ENCODE measurements at places on chromosomes 7 and 10.

- peaks cover 14% of the 10 kb centered on the region for H3K4me1 ChIP-seq
- peaks cover 32% of the 10 kb centered on the region for H3K27me3 ChIP-seq
- no peak overlapping the region for H3K4me3 ChIP-seq
- H3K36me3 ChIP-seq: peaks cover 6% of the 10 kb centered on the region
- H3K27ac ChIP-seq: no peak overlapping the region
Observed at GRCh38 chr10:91381257-91381891, 28.8 kb upstream of the HECTD2 start.

GRCh38 chr10:62980687-62981086 is 152.4 kb upstream of the NRBF2 start:
- no peak overlapping the region for H3K4me3 ChIP-seq
- peaks cover 11% of the 10 kb centered on the region for H3K27me3 ChIP-seq
- H3K27ac ChIP-seq: no peak overlapping the region
- peaks cover 26% of the 10 kb centered on the region for H3K4me1 ChIP-seq

DNA sequence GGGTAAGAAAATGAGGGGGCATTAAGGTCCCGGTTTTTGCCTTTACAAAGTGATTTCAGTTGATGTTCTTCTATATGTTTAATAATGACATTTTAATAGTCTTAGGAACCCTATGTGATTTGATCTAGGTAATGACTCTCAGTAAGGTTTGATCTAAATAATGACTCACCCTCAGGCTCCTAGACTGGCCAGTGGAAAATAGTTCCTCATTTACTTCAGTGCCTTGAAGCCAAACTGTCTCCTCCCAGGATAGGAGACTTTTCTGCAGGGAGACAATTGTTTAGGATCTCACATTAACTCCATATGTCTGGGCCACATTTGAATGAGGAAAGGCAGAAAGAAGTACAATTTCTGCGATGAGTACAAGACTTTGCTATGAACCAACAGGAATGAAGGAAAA is 1331.9 kb downstream of the XPNPEP1 start:
- DNase-seq: no peak
- no peak overlapping the region for H3K4me3 ChIP-seq
- H3K27me3 ChIP-seq: no peaks in the 10 kb centered on the region
- H3K4me1 ChIP-seq: no peaks in the 10 kb centered on the region
- no peak overlapping the region for H3K27ac ChIP-seq

DNA sequence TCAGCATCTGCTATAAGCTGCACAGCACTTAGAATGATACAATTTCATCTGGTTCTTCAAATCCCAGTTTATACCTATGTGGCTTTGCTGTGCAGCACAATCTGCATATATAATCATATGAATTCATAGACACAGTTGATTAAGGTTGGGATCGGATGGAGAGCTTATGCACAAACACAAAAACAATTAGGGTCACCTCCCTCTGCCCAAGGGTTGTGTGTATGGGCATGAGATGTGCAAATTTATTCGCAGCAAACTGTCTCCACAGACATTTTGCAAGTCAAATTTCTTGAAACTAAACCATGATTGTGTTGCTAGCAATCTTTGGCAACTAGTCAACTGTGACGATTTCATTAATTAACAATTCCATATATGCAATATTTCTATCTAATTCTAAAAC is 955.7 kb downstream of the SORCS3 start:
- no peaks in the 10 kb centered on the region for H3K36me3 ChIP-seq
- H3K4me1 ChIP-seq: no peaks in the 10 kb centered on the region
- H3K27me3 ChIP-seq: no peaks in the 10 kb centered on the region
- H3K27ac ChIP-seq: no peak overlapping the region

- DNase-seq: no peak
- H3K4me1 ChIP-seq: no peaks in the 10 kb centered on the region
- H3K27me3 ChIP-seq: peaks cover 19% of the 10 kb centered on the region
- no peak overlapping the region for H3K27ac ChIP-seq
- H3K4me3 ChIP-seq: no peak overlapping the region
- no peaks in the 10 kb centered on the region for H3K36me3 ChIP-seq
Observed at GRCh38 chr7:108430664-108431063, 25.6 kb downstream of the NRCAM start.

All from activated CD4-positive, alpha-beta memory T cell treated with anti-CD3 and anti-CD28 coated beads for 36 hours (primary cell).